ENCODE measurements at places on chromosomes 5 and 9.

DNA sequence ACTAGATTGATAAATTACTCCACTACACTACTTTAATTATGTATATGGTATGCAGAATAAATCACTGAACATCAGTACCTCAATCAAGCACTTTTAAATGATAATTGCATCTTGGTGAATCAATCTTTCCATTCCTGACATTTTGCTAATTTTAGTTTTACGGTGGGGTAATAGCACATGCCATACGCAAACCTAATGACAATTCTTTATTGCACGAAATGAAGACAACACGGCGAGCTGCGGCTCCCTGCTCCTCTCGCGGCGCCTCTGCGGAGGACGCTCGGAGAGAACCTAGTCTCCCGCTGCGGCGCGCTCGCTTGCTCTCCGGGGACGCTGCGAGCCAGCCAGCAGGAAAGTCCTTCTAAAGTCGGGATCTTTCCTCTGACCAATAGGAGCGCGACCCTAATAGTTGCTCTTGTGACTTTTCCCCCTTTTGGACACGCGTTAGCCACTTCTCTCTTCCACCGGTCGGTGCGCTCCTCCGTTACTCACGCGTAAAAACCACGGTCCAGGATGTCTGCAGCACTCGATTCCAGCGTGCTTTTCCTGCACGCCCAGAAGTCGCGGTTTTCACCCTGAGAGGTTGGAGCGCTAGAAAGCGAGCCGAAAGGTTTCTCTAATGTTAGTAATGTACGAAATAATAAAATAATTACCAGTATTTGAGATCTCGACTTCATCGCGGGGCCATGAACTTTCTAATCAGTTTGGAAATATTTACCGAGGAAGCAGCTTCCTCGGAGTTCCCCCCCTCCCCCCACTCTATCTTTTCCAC lies 1.0 kb upstream of the MEF2C start:
- peak; percentile 54 for DNase-seq

DNA sequence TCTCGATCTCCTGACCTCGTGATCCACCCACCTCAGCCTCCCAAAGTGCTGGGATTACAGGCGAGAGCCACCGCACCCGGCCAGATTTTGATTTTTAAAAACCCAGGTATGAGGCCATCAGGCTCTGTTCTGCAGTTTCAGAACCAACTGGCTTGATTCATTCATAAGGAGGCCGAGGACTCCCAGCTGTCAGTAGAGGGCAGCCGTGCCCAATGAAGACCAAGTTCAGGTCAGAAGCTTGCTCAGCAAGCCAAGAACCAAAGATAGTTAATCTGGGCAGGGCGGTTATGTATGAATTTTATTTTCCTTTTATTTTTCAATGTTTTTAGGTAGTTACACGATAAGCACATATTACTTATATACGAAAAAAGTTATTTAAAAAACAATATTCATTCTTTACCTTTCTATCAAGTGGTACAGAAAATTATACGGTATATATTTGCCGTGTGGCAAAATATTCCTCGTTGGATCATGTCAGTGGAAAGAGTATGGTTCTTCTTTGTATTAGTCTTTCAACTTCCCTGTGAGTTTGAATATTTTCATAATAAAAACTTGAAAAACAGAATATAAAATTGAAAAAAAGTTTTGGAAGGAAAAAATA lies 18.0 kb downstream of the MGAT1 start:
- peak; percentile 56 for DNase-seq

DNA sequence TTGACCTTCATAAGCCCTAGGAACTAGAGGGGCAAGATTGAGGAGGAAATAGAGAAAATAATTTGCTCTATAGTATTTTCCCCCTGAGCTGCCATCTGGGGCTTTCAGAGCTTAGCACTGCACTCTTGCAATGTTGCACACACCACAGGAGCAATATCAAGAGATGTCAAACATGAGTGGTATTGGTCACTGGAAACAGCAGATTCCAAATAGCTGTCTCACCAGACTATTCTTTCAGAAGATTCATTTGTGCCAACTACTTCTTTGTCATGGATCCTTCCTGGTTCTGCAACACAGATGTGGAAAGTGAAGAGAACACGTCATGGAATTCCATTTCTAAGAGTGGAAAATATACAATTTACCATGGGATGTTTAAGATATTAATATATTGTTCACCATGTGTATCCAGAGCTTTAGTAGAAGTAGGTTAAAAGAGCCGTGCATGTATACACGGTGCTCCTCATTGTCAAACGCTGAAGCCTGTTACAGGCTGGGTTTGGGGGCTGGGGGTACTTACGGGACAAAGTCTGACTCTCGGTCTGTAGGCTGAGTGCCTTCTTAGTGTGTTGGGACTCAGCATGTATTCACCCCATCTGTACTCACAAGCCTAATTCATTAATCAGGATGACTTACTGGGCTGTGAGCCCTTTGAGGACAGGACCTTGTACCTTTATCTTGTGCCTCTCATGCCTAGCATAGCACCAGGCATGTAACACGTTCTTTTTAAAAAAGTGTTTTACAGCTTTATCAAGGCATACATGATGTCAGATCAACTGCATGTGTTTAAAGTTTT lies 31.4 kb upstream of the GDNF start:
- no peak for DNase-seq

DNA sequence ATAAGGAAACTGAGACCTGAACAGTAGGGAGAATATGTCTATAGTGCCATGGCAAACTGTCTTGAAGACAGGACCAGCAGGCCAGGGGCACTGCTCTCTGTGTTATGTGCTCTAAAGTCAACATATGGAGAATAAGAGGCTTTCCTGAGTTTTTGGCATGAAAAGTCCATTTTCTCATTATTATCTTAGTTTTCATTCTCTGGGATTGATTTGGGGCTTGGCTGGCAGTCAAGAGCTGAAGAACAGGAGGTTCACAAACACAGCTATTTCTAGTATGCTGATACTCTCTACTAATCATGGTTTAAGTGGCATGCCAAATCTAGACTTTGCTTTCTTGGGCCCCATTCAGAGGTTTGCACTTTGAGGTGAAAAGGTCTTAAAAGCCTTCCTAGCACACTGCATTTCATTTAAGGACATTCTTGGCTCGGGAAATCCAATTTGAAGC lies 404.4 kb downstream of the ZNF608 start:
- DNase-seq = no peak

DNA sequence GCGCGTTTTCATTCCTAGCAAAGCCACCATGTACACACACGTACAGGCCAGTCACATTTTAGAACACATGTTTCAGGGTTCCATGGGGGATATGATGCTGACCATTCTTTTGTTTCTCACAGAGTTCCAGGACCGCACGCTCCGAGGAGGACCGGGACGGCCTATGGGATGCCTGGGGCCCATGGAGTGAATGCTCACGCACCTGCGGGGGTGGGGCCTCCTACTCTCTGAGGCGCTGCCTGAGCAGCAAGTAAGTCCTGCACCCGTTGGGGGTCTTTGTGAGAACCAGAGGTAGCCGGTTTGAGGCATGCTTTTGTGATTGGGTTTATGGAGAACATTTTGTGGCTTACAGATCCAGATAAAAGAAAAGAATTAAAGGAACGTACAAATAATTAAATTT lies 30.8 kb downstream of the ADAMTSL1 start:
- no peak for DNase-seq

DNA sequence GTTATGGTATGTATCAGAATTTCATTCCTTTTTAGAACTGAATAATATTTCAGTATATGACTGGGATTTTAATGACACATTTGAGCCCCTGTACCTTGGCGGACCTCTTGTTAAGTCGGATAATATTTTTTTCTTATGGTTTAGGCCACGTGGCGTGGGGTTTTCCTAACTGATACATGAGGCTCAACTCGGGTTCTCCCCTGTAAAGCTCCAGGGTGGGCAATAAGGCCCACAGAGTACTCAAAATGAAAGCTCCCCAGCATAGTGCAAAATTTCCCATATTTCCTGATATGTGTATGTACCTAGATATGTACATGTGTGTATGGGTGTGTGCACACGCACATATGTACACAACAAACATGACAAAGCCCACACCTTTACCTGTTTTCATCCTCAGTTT lies 24.5 kb downstream of the TICAM2 start:
- DNase-seq = no peak

DNA sequence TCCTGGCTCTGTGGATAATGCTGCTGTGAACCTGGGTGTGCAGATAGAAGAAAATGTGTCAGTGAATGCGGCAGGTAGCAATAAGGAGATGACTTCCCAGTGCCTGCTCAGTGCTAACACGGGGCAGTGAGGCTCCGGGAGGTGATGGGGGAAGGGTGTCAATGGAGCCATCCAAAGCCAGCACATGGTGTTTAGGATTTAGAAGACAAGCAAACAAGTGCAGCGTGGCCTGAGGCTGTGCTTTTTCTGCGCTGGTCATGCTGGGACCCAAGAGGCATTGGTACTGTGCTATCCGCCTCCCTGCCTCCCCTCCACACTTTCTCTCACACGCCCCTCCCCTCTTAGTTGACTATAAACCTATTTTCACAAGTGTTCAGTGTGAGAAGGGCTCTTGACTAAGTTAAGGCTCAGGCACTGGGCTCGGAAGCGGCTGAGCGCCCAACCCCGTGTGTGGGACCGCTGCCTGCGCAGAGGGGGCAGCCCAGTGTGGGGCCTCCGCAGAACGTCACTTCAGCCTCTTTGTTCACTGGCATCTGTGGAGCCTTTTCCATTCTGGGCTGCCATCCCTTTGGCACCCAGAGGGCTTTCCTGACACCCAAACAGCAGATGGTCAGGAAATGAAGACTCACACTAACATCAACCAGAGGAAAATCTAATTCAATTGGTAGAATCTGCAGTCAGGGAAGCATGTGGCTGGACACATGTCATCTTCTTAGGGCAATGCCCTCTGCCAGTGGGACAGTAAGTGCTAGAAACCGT lies 21.8 kb upstream of the NINJ1 start:
- no peak for DNase-seq

- no peak for DNase-seq
Measured at GRCh38 chr5:57566914-57567313, 84.3 kb upstream of the ACTBL2 start.

DNA sequence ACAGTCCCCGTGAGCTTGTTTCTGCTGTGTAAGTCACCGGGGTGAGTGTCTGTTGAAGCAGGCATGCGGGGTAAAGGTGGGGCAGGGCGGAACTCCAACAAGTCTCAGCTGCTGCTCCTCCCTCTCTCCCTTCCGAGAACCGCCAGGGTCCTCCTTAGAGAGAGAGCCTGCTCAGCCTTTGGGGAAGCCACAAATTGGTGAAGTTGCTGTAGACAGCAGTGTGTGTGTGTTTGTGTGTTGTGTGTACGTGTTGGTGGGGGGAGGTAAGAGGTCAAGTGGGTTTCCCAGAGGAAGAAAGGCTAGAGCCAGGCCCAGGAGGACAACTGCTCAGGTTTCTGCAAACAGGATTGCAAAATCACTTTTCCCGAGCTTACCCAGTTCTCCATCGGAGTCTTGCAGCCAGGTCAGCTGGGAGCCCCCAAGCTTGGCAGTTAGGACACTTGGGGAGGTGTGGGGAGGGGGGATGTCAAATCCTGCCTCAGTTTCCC lies 38.9 kb upstream of the DAB2IP start:
- no peak for DNase-seq

DNA sequence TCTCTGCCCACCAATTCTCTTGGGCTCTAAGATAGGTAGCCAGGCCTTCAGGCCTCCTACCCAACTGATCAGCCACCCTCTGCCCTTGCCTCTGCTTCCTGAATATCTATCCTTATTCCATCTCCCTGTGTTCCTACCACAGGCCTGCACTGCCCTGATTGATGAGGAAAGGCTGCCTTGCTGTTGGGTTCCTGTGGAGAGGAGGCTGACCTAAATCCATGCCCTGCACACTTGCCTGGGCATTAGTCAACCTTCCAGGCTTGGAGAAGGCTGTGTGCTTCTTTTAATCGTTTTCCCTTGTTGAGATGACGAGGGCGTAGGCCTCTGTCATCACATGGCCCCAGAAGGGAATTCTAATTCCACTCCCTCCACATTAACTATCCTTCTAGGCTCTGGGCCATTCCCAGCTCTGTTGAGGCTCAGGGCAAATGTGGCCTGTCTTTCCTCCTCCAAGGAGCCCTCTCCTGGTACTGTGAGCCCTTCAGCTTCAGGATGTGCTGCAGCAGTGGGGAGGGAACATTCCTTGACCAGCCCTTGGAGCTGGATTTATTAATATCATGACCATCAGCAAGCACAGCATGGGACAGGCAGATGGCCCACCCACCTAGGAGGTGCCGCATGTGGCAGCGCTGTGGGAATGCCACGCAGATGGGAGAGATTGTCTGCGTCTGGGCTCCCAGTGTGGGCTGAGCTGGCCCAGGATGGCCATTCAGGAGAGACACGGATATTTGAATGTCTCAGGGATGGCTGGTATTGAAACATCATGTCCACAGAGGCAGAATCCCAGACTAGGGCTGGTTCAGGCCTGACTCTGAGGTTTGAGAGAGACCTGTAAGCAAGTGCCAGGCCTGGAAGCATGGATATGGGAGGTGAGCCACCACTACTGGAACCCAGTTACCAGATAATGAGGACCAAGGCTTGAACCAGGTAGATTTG lies 40.9 kb downstream of the ANGPTL2 start:
- DNase-seq = no peak

All from NCI-H774 (cell line).